ENCODE measurements at places on chromosomes 7 and 10.

DNA sequence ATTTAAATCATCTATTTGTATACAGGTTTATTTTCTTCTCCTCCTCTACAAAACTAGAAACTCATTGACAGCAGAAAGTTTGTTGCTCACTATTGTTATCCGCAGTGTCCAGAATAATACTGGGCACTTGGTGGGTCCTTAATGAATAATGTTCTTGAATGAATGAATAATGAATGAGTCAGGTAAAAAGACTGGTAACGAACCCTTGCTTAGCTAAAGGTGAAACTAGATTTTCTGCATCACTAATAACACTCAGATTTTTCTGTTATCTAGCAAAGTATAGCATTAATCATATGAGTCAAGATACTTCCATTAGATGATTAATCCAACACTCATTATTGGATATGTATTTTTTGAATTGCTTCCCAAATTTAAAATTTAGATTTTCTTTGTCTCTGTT is 953.2 kb downstream of the SORCS3 start:
- DNase-seq: no peak

DNA sequence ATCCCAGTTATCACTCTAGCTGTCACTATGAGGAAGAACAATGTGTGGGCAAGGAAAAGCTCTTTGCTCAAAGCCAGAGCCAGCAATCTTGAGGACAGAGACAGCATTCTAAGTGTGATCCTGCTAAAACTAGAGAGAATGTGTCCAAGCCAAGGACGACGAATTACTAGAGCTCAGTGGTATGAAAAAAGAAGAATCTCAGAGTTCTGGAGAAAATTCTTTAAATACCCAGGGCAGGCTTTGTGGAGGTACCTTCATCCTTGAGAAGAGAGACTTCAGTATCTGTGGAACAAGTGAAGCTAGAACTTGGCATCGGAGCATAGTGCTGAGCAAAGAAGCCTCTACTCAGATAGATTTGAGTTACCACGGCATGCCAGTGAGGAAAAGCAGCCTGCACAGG is 209.8 kb downstream of the TRIL start:
- no peak for DNase-seq

DNA sequence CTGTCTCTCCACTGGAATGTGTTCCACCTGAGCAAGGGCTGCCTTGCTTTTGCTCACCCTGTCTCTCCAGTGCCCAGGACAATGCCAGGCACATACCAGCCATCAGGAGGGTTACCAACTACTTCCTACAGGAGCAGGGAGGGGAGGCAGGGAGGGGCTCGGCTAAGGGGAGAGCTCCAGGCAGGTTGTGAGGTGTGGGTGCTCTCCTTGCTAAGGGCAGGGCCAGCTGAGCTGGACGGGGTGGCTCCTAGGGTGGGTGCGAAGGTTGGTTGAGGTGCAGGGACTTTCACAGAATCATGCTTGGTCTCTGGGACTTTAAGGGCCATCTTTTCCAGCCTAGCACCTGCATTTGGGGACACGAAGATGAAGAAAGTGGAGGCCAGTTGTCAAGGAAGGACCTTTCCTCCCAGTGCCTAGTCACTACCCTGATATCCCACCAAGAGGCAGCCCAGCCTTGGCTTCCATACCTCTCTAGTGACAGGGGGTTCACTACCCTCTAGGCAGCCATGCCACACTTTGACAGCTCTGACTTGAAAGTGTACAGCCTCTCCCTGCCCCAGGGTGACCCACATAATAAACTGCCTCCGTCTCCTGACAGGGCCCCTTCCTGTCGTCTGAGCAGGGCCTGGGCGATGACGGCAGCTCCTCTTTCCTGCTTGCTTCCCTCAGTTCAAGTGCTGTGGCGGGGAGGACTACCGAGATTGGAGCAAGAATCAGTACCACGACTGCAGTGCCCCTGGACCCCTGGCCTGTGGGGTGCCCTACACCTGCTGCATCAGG is 46.5 kb downstream of the TSPAN15 start:
- no peak for DNase-seq

DNA sequence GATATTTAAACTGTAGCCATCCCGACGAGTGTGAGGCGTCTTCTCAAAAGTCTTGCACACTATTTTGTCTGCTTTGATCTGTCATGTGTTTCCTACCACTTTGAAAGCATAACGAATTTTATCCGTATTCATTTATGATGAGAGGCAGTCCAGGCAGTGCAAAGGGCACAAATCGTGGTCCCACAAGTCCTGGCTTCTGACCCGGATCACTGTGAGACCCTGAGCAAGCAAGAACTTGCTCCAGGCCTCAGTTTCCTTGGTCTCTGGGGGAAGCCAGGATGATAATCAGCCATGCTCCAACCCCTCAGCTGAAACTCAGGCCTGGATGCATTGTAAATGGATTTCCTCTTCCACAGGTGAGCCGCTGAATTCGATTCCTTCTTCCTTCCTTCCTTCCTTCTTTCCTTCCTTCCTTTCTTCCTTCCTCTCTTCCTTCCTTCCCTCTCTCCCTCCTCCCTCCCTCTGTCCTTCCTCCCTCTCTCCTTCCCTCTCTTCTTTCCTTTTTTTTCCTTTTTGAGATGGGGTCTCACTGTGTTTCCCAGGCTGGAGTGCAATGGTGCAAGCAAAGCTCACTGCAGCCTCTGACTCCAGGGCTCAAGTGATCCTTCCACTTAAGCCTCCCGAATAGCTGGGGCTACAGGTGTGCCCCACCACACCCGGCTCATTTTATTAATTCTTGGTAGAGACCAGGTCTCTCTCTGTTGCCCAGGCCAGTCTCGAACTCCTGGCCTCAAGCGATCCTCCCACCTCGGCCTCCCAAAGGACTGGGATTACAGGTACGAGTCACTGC is 18.4 kb upstream of the ZKSCAN1 start:
- DNase-seq: no peak

DNA sequence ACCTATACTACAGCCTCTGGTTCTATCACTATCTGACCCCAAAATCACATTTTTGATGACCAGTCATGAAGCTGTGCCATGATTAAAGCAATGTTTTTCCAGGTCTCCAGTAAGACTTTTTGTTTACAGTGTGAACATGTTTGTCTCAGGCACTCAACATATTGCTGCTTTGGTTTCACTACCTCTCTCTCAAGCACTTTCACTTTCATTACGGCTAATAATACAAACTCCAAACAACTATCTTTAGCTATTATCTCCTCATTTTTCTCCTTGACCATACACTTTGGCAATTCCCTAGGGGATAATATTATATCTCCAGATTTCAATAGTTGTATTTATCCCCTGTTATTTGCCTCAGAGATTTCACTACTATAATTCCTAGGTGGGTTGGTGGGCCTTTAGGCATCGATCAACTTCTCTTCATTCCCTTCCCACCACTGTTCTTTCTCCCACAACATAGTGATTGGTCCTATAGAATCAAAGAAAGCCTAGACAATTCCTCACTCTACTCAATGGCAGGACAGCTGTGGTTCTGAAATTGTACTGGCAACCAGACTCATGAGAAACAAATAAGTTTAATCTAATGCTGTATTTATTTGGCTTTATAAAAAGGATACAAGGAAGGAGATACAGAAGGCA is 261.4 kb upstream of the ZWINT start:
- DNase-seq: peak; percentile 7

- DNase-seq: no peak
Observed at GRCh38 chr7:99672573-99672972, 7.2 kb downstream of the CYP3A5 start.

DNA sequence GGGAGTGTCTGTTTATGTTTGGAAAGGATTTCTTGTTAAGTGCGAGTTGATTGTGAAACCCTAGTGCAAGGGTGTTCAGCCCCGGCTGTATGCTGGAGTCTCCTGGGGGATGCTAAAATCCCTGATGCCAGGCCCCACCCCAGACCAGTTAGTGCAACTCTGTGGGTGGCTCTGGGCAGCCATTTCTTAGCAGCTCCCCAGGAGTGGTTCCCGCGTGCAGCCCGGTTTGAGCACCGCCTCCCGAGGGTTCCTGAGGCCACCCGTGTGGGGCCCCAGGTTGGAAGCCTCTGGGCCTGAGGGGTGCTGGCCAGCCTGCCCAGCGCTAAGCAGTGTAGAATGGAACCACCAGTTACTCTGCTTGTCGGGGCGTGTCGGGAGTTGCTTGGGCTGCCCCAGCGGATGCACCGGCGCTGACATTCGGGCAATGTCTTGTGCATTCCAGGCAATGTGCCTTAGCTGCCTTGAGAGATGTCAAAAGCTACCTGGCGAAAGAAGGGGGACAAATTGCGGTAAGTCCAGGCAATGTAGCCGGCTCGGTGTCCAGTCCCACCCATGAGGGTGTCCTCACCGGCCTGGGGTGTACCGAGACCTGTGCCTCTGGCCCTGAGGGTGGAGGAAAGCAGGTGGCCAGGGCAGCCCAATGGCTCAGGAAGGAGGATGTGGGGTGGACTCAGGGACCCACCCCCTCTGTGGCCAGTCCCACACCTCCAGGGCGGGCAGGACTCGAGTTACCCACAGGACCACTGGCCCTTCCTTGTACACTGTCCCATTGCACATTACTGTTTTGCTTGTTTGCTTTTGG is 13.2 kb downstream of the PFKFB3 start:
- DNase-seq: no peak

DNA sequence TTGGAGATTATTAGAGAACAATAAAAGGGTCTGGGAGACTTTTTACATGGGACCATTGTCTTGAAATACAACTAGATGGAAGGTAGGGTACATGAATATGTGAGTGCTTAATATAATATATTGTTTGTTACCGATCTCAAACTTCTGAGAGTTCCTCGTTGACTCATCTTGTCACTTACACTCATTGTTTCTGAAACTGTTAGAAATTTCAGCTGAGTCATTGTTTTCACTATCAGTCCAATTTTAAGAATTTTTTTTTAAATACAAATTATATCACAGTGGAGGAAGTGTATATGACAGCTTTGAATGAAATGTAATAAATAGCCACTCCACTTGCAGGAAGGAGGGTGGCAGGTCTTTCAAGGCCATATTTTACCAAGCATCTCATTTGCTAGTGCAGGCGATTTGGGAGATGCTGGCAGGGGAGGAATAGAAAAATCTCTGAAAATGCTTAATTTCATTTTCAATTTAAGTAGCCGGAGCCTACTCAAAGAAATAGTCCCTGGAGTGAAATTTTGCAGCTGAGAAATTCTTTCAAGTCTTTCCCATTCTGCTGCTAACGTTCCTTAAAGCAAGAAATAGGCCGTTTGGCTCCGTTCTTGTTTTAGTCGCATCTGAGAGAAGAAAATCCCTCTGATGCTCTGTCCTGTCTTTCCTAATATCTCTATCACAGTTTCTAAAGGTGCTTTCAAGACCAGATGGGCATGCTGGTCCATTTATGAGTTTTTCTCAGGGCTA is 1404.2 kb upstream of the CELF2 start:
- DNase-seq: no peak
